ENCODE measurements at places on chromosomes 6 and 20. TPM values are rescaled to one million over a fixed set of nuclear protein-coding genes. Genes with fewer than 3 reads are reported as not detected.

Gene PLTP
- total RNA-seq, result 2.1 TPM

Gene SNAP25
- 22.0 TPM for total RNA-seq

Gene GSTA3
- total RNA-seq, result not detected

Gene CST4
- total RNA-seq, result not detected

Gene SLC32A1
- not detected for total RNA-seq

Gene ARFGEF3
- total RNA-seq, result 0.70 TPM
